ENCODE measurements at places on chromosomes 3 and 15.

DNA sequence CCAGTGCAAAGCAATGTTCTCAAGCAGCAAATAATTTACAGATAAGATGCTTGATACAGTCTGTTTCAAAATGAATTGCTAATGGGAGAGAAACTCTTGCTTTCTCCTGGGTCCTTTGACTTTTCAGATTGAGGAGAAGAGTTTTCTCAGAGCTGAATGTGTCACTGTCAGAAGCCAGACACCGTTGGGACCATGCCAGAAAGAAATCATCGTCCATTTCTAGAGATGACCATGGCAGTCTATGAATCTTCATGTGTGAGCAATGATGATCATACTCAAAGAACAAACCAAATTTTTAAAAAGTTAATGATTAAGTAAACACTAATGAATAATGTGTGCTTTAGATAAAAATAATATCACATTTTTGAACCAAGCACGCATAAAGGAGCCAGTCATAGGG is 77.6 kb downstream of the ZNF385D start:
- no peak for DNase-seq

GRCh38 chr3:27376109-27376772 is 7.1 kb upstream of the NEK10 start:
- DNase-seq, result no peak

- DNase-seq, result no peak
Observed at GRCh38 chr15:81146006-81146405, 11.9 kb downstream of the CFAP161 start.

DNA sequence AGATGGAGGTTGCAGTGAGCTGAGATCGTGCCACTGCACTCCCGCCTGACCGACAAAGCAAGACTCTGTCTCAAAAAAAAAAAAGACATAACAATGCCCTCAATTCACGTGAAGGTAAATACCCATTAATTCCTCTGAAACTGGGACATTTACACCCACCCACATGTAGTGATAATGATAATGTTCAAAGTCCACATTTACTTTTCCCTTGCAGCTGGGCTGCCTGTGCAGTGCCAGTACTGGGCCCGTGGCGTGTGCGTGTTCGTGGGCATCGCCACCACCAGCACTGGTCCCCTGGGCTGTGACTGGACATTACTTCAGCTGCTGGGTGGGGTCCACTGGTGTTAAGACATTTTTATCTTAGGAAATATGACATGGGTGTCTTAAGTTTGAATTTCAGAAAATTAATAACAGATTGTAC is 123.6 kb downstream of the SLC25A26 start:
- no peak for DNase-seq

DNA sequence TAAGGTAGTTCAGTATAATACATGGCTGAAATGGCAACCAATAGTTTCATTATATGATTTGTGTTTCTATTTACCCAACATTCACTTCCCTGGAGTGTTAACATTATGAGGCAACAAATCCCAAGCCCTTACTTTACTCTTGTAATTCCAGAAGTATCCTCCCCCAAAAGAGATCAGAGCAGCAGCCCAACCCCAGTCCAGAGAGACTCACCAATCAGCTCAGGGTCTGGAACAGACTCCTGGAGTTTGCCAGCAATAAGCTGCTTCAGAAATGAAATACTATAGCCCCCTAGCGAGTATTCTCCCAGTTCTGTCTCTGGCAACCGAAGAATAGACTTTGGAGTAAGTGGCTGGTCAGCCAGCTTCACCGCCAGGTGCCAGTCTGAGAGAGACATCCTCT is 2.5 kb downstream of the UBL7 start:
- no peak for DNase-seq

DNA sequence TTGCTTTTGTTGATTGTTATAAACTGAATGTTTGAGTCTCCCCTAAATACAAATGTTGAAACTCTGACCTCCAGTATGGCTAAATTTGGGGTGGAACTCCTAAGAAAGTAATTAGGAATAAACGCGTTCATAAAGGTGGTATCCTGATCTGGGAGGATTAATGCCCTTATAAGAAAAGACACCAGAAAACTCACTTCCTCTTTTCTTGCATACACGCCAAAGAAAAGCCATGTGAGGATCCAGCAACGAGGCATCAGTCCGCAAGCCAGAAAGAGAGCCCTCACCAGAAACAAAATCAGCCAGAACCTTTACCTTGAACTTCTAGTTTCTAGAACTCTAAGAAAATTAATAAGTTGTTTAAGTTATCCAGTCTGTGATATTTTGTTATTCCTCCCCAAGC is 37.4 kb upstream of the AZI2 start:
- no peak for DNase-seq

GRCh38 chr15:29090617-29091466 is 178.8 kb downstream of the NSMCE3 start:
- DNase-seq, result no peak

- no peak for DNase-seq
Observed at GRCh38 chr3:123098426-123099330, 31.9 kb downstream of the PDIA5 start.

GRCh38 chr3:100748967-100749366 is 39.7 kb downstream of the TFG start:
- DNase-seq, result no peak

DNA sequence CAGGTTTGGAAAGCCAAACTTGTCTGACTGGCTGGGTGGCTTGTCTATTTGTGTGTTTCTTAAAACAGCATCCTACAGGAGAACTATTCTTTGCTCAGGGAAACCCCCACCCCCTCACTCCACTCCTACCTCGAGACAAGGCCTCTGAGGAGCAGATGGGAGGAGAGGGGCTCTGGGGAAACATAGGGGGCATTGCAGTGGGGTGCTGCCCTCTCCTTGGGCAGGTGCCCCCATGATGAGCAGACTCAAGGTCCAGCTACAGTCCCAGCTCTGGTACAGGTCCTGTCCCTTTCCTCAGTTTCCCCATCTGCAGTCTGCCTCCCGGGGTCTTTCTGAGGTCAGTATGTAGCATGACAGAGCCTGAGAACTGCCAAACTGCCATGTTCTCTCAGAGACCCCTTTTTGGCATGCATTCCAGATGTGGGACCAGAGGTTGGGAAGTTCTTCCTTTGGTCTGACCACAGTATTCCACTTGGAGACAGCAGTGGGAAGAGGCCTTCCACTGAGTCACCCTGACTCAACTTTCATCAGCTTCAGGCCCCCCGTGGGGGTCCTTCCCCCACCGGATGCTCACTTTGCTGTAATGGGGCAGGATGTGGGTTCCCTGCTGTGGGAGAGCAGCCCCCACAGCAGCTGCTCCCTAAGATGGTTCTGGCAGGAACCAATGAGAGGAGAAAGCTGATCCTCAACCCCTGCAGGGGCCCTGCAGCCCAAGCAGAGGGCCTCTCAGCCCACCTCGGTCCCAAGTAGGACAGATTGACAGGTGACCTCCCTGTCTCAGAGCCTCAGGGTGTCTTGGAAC is 32.3 kb upstream of the CYP11A1 start:
- DNase-seq, result no peak

DNA sequence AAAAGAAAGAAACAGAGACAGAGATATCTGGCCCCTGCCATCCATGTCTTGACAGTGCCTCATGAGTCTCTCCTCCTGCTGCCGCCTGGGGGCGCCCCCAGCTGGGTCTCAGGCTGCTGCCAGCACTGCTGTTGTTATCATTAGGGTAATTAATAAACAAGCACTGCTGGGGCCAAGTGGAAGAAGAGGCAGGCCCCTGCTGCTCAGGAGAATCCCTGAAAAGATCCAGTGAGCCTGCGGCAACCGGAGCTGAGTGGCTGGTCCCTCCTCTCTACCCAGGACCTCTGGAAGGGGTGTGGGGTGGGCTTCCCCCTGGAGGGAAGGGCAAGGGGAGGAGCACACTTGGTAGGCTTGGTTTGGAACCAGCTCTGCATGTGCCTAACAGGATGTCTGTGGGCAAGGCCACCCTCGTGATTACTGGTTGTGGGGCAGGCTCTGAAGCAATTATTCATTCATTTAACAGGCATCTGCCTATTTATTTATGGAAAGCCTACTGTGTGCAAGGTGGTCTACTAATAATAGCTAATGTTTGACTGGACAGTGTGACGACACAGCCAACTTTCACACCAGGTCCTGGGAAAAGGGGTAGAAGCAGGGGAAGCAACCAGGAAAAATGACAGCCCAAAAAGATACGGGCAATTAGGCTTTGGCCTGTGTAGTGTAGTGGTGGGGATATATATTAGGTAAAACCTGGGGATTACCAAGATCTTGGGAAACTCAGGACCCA is 1.2 kb upstream of the TYRO3 start:
- DNase-seq, result peak; percentile 77

- peak; percentile 38 for DNase-seq
Observed at GRCh38 chr3:36876181-36876936, 68.5 kb downstream of the TRANK1 start.

DNA sequence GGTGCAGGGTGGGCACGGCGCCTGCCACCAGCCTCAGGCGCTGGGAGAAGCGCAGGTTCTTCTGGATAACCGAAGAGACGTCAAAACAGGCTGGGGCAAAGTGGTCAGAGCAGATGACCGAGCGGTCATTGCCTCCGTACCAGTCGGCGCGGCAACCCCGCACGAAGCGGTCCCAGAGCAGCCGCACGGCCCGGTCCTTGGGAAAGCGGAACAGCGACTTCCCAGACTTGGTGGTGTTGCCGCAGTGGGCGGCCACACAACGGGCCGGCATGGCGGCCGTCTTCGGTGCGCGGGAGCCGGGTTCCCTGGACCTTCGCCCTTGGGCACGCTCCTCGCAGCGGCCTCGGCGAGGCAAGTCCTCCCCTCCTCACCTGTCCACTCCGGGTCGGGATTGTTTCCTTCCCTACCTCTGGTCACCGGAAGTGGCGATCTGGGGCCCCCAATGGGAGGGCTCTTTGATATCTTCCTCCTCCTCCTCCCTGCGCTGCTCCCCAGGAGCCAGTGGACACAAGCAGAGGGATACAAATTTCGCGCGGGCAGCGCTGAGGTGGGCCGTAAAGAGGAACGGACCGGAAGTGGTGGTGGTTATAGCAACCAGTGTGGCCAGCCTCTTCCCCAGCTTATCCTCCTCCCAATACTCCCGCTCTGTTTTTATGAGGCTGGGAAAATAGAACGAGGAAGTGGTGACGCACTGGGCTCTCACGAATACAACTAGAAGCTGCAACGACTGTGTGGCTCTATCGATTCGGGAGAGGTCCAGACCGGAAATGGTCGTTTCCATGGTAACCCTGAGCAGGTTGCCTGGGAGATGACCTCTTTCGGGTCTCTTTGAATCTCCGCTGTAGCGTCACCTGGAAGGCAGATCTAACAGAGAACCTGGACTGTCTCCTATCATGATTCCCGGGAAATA is at the start of the genes LRRC49 and THAP10:
Gene LRRC49, plus strand, starts transcription at position 825 of the 910 bp plus-strand sequence. Its CDS starts 69 bp downstream, at position 894.
Gene THAP10, minus strand, starts transcription at position 432 of the 910 bp plus-strand sequence. Its CDS starts 161 bp downstream, at position 271.
- no peak for DNase-seq

DNA sequence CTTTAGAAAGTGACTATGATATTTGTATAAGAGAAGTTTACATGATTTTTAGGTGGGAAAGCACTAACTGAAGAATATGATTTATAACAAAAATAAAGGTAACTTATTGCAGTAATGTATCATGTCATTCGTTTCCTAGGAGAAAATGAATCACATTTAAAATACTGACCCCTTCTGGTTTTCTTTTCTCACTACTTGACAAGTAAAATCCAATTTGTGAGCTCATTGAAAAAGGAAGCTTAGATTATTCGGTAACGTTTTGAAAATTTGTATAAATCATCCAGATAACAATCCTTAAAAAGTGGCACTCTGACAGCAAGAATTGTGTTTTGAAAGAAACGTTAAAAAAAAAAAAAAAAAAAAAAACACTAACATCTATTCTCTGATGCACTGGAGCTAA is 39.0 kb downstream of the NSUN3 start:
- peak; percentile 35 for DNase-seq

DNA sequence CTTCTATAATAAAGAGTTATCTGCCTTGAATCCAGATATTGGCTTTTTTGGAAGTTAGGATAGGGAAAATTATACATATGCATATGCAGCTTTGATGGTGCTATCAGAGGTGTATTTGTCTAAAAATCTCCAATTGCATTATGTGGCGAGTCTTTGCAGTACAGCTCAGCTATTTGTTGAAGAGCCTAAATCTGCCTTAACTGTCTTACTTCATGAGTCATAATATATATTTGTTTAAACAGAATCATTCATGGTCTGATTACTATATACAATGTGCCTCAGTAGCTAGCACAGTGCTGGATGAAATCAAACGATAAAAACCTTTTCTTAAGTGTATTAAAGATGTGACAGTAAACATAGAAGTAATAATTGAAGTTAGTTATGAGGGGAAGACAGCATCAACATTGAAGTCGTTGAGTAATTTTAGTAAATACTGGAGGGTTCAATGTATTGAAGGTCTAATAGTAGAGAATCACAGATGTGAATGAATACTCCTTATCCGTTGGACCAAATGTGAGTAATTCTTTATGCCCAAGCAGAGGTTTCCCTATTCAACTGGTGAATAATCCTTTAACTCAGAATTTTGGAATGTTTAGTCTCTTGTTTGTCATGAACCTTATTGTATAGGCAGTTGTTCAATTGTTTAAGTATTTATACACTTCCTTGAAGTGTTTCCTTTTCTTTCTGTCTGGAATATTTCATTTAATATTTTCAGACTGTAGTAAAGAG is 74.8 kb upstream of the NAALADL2 start:
- no peak for DNase-seq

GRCh38 chr15:87207990-87208580 is 1048.5 kb downstream of the NTRK3 start:
- no peak for DNase-seq

DNA sequence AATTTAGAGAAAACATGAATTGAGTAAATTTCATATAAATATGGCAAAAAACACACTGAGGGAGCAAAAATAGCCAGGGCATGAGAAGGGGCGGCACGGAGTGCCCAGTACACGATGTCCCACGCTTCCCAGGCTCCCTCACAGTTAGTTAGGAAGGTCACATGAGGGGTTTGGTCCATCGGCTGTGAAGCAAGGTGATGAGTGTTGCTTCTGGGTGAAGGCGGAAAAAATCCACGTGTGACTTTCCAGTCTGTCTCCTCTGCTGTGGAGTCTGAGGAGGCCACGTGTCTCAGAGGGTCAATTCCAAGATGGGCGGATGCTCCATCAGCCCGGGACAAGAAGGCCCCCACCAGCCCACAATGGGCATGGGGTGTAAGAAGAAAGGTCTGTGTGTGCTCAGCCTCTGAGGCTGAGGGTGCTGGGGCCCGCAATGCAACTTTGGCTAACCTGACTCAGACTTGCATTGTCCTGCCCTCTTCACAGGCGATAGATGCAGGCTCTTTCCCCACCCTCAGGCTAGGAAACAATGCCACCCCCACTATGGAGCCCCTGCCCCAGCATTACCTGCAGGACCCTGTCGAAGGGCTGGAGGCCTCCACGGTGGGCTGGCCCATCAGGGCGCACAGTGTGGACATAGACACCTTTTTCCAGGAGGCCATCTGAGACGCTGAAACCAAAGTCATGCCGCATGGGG is 45.7 kb downstream of the GRIP2 start:
- DNase-seq, result no peak

GRCh38 chr15:57026016-57026592 is 107.7 kb downstream of the TCF12 start:
- no peak for DNase-seq

GRCh38 chr3:66302288-66302687 is 81.5 kb downstream of the SLC25A26 start:
- no peak for DNase-seq

DNA sequence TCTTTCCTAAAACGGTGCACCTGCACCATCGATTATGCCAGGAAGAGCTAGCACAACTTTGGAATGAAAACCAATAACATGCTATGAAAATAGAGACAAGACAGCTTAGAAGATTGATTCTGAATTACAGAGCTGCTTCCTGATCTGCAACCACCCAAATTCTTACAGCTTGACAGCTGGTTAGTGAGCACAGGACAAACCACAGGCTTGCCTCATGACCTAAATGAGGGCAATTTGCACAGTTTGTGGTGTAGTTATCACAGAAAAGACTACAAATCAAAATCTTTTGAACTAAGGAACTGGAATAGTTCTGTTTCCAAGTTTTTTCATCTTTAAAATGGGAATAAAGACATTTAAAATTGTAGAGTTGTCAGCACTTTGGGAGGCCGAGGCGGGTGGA is 533.5 kb downstream of the NAALADL2 start:
- no peak for DNase-seq

- peak; percentile 67 for DNase-seq
Observed at GRCh38 chr3:160780245-160780644, 24.2 kb downstream of the PPM1L start.

Data from AML-193 (cell line).